Activated CD8-positive, alpha-beta memory T cell treated with anti-CD3 and anti-CD28 coated beads for 48 hours (primary cell): ENCODE measurements at places on chromosomes 3 and 15.
A peak's percentile ranks its signal among the peaks of the same experiment; 100 is the strongest.

- no peak for DNase-seq
Measured at GRCh38 chr3:129045675-129046036, 14.9 kb upstream of the GP9 start.

GRCh38 chr3:31559872-31560534 lies 27.3 kb downstream of the STT3B start:
- no peak for DNase-seq

- DNase-seq = no peak
Measured at GRCh38 chr3:31668242-31668641, 135.5 kb downstream of the STT3B start.

DNA sequence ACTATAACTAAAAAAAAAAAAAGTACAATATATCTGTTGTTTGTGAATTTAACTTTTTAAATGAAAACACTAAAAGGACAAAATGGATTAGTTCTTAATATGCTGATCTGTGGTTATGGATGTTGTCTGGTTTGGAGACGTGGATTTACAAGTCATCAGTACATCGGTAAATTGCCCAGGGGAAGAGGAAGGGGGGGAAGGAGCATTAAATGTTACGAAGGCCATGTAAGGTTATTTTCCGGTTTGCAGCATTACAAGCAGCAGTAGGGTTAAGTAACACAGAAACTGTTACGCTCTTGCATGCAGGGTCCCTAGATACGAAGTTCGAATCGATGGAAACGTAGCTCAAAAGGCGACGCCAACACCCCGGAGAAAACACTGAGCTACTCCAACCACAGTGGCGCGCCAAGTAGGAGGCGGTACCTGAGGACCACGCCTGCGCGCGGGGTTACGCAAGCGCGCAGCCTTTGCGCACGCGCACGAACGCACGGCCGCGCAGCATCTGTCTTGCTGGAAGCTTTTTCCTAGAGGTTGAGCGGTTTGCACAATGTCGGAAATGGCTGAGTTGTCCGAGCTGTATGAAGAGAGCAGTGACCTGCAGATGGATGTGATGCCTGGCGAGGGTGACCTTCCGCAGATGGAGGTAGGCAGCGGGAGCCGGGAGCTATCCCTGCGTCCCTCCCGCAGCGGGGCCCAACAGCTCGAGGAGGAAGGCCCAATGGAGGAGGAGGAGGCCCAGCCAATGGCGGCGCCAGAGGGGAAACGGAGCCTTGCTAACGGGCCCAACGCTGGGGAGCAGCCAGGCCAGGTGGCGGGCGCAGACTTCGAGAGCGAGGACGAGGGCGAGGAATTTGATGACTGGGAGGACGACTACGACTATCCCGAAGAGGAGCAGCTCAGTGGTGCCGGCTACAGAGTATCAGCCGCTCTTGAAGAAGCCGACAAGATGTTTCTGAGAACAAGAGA lies at the start of gene EID1:
TSS of gene EID1 (plus strand) at position 505 of the 966 bp plus-strand sequence. CDS start at position 548, 43 bp downstream.
- DNase-seq = peak; percentile 82

DNA sequence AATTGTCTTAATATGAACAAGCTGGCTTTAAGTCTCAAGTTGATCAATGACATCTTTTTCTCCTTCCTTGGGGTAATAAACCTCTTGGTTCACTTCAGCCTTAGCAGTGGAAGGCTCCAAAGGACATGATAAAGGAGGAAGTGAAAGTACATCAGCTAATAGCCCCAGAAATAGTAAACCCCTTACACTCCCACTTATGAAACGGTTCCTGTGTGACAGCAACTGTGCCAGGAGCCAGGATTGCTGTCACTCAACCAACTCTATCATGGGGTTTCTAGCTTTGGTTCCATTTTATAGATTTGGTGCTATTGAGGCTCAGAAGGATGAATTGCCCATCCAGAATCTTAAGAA lies 216.7 kb downstream of the ABHD5 start:
- DNase-seq = no peak

GRCh38 chr3:197001972-197002700 lies 27.5 kb downstream of the MELTF start:
- no peak for DNase-seq

- DNase-seq = no peak
Measured at GRCh38 chr15:70319466-70319865, 221.7 kb upstream of the TLE3 start.

GRCh38 chr3:194801461-194802432 lies 116.1 kb downstream of the FAM43A start:
- no peak for DNase-seq

DNA sequence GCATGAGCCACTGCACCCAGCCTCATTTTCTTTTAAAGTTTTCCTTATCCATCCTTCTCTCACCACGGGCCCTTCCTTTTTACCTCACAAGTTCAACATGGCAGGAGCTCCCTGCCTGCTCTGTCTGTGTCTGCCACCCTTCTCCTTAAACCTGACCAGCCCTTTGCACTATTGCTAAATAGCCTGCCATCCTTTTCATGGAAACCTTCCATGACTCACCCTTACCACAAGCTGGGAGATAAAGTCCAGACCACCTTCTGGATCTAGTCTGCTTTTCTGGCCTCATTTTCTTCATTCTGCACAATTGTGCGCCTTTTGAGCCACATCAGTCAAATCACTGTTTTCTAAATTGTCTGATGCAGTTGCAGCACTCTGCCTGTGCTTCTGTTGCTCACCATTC lies 8.9 kb downstream of the PARP14 start:
- DNase-seq = no peak

DNA sequence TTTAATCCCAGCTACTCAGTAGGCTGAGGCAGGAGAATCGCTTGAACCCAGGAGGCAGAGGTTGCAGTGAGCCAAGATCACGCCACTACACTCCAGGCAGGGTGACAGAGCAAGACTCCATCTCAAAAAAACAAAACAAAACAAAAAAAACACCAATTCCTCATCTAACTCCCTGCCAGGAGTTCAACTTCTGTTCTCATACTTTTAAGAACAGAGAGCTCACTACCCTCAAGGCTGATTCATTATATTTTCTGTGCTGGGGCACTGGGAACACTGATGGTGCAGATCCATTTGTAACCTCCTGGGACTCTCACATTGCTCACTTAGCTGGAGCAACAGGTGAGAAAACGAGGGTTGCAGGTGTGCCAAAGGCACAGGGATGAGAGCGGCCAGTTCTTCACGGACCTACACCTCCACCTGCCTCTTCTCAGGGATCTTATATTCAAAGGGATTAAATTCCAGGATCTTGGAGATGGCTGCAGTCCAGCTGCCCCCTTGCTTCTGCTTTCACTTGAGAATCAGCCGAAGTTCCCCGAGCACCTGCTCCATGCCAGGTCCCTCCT lies 12.3 kb upstream of the CSK start:
- no peak for DNase-seq

DNA sequence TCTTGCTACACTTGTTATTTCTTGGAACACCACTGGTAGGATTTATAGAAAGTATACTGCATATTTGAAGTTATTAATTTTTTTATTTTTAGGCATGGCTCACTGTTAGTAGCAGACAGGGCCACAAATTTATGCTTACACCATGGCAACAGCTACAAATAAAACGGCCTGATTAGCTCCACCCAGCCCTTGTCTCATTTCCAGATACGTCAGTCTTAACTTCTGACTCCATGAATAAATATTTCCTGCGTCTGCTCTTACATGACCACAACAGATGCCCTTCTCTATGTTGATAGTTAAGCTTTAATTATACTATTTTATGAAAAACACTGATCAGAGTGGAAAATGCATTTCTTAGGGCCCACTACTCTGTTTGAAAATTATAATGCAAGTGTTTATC lies 62.3 kb upstream of the CPOX start:
- no peak for DNase-seq

DNA sequence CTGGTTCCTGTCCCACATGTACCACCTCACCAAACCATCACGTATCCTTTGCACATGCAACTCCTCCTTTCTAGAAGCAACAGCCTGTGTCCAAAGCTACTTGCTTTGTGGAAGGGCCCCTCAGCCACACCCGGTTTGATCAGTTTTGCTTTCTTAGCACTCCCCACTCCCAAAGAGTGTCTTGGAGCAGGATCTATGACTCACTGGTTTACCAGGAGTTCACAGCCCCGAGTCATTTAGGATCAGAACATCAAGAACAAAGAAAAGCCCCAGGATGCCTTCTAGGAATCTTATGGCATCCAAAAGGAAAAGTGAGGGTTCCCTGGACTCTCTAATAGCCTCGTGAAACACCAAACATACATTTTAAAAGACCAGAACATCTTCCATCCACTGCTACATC lies 50.7 kb upstream of the IGF1R start:
- DNase-seq = no peak

DNA sequence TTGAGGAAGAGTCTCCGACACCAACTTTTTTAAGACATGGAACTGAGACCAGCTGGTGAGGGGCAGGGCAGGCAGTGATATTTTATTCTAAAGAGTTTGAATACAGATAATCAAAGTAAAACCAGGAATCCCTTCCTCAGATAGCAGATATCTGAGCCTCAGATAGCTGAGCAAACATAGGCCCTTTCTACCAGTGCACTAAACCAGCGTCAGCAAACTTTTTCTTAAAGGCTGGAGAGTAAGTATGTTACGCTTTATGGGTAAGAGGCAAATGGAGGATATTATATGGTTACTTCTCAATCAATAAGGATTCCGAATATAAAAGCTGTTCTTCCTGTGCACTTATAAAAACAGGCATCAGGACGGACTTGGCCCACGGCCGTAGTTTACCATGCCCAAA lies 73.9 kb downstream of the WNT5A start:
- no peak for DNase-seq

- no peak for DNase-seq
Measured at GRCh38 chr3:171261487-171261886, 198.7 kb downstream of the TNIK start.
